ENCODE measurements at places on chromosomes 2 and 18.

DNA sequence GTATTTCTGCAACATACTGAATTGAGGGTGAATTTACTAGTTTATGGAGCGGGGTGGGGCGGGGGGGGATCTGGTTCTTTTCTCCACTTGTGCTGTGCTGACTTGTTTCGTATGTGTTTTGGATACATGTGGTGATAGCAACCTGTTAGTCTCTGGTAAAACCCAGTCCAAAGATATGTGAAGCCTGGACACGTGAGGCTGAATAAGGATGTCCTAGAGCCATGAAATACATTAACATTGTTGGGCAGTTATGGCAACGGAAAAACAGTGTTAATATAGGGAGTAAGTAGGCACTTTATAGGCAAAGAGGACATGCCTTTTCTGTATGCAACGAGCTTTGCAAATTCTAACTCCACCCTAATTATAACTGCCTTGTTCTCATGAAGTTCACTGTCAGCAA lies 42.1 kb upstream of the NEMP2 start:
- DNase-seq: no peak

GRCh38 chr18:58638441-58638840 lies 9.6 kb upstream of the ALPK2 start:
- no peak for DNase-seq

DNA sequence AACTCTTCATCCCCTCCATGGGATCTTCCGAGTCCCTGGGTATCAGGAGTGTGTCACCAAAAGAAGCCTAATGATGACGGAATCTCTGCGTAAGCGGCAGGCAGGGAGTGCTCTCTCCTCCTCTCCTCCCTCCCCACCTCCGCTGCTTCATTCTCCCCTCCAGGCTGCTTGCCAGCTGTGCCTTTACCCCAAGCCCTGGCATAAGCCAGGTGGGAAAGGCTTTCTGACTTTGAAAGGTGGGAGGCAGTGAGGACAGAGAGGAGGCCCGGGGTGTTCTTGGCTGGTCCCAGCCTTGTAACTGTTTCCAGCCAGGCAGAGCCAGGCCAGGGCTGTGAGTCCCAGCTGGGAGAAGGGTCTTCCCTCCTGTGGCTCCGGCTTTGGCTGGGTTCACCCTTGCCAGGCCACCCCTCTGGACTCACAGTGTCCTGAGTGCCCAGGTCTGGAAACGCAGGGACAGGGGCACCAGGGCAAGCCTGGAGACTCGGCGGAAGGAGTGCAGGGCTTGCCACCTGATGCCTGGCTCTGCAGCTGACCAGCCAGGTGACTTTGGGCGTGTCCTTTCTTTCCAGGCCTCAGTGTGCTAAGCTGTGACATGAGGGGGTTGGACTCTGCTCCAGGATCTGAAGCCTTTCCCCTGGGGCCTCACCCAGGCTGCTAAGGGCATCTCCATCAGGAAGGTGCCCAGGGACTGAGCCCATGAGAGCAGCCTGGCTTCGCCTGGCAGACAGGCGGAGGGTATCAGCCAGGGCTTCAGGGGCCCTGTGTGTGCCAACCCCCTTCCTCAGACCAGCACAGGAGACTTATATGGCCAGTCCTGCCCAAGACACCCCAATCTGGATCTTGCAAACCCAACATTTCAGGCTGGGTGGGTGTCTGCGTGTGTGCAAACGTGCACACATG lies 32.7 kb upstream of the HPCAL1 start:
- peak; percentile 82 for DNase-seq

GRCh38 chr2:203940039-203940438 lies 3.5 kb downstream of the ICOS start:
- DNase-seq: no peak

- no peak for DNase-seq
These were observed 117.2 kb downstream of the LNPK start for GRCh38 chr2:175884697-175885393.

GRCh38 chr2:26846334-26847306 lies 1.3 kb upstream of the DPYSL5 start:
- DNase-seq: peak; percentile 71

GRCh38 chr2:179861027-179861415 lies 391 bp downstream of the ZNF385B start:
- DNase-seq: no peak

- DNase-seq: peak; percentile 84
These were observed 206.2 kb downstream of the RTP5 start for GRCh38 chr2:242075696-242076095.

GRCh38 chr2:218897394-218898108 lies 16.9 kb downstream of the WNT10A start:
- no peak for DNase-seq

Measured in left colon (tissue), 2 donors.